ENCODE measurements at places on chromosomes 13 and 19.
A peak's percentile ranks its signal among the peaks of the same experiment; 100 is the strongest.

DNA sequence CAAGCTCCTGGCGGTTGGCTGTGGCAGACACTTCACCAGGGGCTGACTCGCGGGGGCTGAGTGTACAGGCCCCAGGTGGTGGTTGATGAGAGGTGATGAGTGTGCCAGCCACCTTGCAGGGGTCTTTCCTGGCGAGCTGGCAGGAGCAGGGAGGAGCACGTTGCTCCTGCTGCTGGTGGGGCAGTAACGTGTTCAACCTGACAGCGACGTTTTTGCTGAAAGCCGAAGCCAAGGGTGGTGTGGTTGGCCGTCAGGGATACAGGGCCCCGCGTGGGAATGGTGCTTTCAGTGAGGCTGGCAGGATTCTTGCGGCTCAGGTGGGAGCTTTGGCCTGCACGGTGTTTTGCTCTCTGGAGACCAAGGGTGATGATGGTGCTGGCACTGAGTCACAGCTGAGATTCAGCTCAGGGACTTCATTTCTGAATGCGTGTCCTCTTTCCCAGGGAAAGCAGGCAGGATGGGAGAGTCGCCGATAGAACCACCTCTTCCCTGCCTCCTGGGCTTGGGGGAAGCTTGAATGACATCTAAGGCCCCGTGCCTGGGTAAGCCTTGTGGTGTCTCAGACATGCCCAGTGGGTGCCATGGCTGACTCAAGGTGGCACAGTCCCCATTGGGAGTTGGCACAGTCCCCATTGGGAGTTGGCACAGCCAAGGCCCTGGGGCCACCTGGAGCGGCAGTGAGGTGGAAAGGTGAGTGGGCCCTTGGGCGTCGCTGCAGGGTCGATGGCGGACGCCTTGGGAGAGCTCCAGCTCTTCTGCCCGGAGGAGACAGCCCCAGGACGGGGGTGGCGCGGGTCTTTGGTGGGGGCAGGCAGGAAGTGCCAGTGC is 8.8 kb downstream of the DAZAP1 start:
- no peak for DNase-seq

DNA sequence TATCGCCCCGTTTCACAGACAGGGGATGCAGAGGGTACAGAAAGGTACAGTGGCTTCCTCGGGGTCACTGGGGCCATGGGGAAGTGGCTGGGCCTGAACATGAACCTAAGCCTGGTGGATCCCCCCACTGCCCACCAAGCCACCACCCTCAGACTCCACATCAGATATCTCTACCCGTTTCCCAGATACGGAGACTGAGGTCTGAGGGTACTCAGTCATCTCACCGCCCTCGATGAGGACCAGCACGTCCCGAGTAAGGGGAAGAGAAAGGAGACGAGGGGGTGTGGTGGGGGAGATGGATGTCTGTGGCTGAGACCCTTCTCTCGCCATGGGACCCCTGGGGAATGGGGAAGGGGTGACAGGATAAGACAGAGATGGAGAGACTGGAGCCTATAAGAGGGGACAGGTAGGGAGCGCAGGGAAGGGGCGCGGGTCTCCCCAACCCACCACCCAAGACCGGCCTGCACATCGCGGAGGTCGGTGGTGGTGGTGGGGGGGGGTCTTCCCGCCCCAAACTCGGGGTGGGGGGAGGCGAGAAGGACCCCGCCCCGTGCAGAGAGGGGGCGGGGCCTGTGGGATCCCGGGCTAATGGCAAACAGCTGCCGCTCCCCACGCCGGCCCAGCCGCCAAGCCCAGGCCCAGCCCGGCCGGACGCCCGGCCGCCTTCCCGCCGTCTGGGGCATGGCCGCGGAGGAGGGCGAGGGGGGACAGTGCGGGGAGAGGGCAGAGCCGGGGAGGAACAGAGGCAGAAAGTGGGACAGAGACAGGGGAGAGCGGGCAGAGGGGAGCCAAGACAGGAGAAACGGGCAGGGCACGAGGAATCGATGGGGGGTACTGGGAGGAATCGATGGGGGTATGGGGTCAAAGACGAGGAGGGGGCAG is 698 bp downstream of the KANK2 start:
- DNase-seq: no peak

- DNase-seq: peak; percentile 16
Measured at GRCh38 chr19:58034477-58034793, 610 bp downstream of the ZSCAN1 start.

DNA sequence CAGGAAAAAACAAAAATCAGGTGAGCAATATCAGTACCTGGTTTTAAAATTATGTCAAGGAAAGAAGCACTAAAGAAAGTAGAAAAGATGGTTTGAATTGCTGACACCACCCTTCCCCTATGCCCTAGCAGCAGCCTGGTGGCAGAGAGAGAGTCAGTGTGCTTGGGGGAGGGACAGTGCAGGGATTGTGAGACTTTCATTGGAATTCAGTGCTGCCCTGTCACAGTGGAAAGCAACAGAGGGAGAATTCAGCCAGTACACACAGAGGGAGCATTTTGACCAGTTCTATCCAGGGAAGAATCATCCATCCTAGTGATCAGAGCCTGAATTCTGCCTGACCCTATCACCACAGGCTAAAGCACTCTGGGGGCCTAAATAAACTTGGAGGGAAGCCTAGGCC is 222.4 kb upstream of the PCDH17 start:
- DNase-seq: peak; percentile 9

GRCh38 chr13:39106216-39107005 is 68.2 kb downstream of the NHLRC3 start:
- DNase-seq: no peak

GRCh38 chr19:17943274-17944221 is 10.7 kb downstream of the CCDC124 start:
- DNase-seq: no peak

DNA sequence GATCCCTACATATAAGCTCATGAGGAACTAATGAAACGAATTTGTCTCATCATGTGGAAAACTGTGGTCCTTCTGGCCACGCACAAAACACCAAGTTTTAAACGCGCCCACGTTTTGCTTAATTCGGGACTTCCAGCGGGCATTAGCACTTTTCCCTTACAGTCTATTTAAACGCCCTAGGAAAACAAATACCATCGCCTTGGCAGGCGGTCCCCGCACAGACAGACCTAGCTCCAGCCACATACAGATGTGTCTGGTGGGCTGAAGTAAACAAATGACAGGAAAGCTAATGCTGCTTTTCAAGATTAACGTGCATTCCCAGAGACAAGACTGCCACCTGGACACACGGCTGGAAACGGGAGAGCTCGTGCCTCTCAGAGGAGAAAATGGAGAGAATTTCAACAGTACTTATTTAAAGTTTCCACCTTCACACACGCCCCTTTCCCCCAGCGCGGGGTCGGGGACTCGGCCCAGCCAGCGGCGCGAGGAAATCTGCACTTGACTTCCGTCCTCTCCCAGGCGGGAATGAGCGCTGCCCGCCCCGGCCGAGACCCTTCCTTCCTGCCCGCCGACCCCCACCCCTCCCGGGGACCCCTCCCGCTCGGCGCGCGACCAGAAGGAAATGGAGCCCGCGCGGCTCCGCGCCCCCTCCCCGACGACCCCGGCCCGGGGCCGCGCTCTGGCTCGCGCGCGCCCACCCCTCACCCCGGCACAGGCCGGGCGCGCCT is 931 bp downstream of the USP12 start:
- DNase-seq: peak; percentile 28

DNA sequence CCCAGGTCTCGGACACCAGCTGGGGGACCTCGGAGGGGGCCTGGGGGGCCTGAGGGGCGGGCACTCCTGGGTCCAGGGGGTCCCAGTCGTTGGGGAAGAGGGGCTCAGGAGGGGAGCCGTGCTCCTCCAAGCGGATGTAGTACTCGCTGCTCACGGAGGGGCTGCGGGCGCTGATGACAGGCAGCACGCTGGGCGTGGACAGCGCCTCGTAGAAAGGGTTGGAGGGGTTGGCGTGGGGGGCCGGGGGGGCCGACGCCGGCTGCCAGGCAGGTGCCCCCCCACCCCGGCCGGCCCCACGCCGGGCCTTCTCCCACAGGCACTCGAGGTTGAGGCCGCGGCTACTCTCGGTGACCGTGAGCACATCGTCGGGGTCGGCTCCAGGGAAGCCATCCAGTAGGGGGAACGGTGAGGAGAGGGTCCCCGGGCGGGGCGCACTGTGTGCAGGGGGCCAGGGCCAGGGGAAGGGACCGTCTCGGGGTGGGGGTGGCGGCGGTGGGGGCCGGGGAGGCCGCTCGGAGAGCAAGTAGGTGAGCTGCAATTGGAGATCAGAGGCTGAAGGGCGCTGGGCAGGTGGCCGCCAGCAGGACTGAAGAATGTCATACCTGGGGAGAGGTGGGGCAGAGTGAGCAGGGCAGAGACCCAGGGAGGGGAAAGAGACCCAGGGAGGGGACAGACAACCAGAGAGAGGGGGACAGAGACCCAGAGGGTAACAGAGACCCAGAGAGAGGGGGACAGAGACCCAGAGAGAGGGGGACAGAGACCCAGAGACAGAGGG is 12.1 kb downstream of the LMTK3 start:
- no peak for DNase-seq

- no peak for DNase-seq
Measured at GRCh38 chr19:48777720-48778119, 22.4 kb downstream of the FGF21 start.

DNA sequence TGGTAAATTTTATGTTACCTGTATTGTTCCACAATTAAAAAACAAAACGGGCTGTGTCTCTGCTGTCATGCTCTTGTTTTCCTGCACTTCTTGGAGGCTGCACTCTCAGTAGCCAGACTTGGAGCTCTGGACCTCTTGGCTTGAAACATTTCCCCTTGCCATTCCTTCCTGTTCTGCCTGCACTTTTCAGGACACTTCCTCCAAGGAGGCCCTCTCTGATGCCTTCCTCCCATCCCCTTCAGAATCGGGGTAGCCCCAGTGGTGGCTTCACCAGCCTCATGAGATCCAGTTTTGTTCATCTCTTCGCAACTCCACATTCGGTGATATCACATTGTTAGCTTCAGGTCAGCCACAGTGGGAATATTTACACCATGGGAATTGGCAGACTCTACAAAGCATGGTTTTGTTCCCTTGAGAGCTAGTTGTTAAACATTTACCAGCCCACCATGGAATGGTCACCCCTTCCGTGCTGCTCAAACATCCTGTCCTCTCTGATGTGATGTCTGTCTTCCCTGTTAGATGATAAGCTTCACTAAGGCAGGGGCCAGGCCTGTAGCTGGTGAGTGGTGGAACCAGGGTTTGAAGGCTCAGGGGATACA is 40.2 kb upstream of the PEG3 start:
- DNase-seq: no peak

GRCh38 chr19:15393963-15394362 is 14.4 kb upstream of the AKAP8 start:
- no peak for DNase-seq

DNA sequence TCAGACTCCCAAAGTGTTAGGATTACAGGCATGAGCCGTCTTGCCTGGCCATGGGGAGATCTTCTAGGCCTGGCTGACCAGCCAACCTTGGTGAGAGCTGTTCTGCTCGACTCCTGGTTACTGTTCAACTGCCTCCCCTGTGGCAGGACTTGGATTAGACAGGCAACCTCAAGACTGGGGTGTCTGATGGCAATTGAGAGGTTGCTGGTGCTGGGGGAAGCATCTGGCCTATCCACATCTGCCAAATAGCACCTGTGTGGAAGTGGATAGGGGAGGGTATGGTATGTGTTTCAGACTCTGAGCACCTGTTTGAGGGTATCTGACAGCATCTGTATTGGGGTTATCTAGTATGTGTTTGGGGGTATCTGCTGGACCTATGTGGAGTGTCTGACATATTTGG is 44.7 kb downstream of the ARHGEF18 start:
- DNase-seq: no peak

- peak; percentile 50 for DNase-seq
Measured at GRCh38 chr13:97434397-97435201, 630 bp downstream of the RAP2A start.

DNA sequence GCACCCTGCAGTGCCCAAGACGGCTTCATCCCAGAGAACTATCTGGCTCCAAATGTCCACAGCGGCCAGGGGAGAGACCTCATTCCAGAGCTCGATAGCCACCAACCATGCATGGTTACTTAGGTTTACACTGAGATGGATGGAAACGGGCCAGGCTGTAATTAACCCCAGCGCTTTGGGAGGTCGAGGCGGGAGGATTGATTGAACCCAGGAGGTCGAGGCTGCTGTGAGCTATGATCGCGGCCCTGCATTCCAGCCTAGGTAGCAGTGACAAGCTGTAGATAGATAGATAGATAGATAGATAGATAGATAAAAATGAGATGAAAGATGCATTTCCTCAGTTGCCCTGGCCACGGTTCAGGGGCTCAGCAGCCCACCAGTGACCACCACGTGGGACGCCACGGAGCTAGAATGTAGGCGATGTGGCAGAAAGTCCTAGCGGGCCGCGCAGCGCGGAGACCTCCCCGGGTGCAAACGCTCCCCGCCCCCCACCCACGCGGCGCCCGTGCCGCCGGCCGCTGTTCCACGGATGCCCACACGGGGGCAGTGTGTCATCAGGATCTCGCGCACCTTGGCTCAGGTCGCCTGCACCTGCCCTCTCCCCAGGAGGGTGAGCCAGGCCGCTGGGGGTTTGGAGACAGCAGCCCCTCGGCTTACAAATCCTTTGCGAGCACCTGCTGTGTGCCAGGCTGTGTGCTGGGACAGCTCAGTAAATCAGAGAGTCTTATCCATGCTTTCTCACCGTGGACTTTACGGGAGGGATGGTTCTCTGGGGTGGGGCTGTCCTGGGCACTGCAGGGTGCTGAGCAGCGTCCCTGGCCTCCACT is 13.5 kb upstream of the TLE5 start:
- DNase-seq: no peak

- DNase-seq: peak; percentile 88
Measured at GRCh38 chr19:42279902-42280814, 11.1 kb downstream of the CIC start.

DNA sequence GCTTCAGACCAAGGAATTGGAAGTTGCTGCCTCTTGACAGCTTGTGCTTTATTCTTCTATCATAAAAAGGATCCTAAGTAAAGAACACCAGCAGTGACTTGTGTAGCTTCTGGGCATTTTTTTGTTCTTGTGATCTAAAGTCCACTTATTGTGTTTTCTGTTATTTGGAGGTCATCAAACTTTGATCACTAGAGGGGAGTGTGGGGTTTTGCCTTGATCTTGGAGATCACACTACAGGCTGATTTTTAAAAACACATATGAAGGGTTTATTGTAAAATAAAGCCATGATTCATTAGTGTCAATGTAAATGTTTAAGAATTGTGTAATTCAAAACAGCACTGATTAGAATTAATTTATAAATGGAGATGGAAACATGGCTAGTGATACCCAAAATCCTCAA is 328.7 kb upstream of the EDNRB start:
- DNase-seq: no peak

GRCh38 chr19:42325896-42326771 is 699 bp downstream of the MEGF8 start:
- DNase-seq: no peak

Measured in anterior cingulate cortex (tissue), 58 donors.